Activated CD4-positive, alpha-beta T cell treated with anti-CD3 and anti-CD28 coated beads, Interleukin-2, amount 50 U/mL, for 48 hours (primary cell): ENCODE measurements at places on chromosomes 1 and 21.

GRCh38 chr1:233375653-233376052, 48.1 kb downstream of the MAP3K21 start:
- DNase-seq, result no peak

DNA sequence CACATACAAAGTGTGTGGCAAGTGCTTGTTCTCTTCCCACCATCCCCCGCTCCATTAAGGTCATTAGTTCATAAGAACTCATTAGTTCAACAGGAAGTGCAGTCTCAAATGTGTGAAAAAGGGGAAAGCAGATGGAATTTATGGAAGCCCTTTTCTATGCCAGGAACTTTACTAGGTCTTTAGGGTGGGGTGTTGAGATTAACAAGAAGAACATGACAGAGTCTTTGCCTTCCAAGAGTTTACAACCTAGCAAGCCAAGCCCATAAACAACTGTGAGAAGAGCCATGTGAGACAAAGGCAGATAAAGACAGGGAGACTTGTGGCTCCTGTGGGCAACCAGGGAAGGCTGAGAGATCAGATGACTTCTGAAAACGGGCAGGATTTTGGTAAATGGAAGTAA, 21.4 kb downstream of the PLEKHA6 start:
- no peak for DNase-seq

DNA sequence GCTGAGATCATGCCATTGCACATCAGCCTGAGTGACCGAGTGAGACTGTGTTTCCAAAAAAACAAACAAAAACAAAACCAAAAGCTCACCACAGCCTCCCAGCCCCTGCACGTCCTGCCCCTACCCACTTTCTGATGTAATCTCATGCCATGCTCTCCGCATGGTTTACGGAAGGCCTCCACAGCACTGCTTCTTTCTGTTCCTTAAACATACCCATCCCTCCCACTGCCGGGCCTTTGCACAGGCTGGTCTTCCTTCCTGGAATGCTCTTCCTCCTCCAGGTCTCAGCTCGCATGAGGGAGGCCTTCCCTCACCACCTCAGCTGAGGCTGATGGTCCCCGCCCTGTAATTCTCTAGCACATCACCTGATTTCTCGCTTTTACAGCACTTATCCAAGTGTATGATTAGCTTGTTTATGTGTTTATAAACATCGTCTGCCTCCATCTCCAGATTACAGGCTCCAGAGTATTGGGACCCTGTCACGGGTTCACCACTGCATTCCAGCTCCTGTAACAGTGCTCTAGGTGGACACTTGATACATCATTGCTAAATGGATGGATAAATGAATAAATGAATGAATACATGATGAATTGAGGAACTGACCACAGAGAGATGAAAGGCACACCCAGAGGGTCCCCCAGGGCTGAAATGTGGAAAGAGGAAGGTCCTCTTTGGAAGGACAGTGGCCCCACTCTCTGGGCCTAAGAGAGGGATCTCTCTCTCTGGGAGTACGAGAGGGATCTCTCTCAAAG, 22.1 kb downstream of the TCEA3 start:
- DNase-seq, result no peak

DNA sequence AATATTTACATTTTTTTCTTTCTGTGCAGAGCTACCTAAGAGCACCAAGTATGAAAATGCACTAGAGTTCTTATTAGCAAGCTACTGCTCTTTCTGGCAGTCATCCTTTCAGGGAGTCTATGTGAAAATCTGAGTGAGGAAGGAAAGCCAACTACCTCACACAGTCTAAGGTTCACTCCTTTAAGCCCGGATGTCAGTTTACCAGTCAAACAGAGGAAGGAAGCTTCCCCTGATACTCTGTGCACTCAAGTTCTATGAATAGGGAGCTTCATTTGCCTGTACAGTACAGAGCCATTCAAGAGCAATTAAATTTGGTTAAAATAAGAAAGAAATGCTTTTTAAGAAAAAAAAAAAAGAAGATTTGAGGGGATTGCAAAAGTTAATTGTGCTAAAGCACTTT, 6.9 kb downstream of the COL11A1 start:
- DNase-seq, result no peak

- DNase-seq, result no peak
These were observed 78.4 kb downstream of the UCK2 start for GRCh38 chr1:165905853-165906252.

DNA sequence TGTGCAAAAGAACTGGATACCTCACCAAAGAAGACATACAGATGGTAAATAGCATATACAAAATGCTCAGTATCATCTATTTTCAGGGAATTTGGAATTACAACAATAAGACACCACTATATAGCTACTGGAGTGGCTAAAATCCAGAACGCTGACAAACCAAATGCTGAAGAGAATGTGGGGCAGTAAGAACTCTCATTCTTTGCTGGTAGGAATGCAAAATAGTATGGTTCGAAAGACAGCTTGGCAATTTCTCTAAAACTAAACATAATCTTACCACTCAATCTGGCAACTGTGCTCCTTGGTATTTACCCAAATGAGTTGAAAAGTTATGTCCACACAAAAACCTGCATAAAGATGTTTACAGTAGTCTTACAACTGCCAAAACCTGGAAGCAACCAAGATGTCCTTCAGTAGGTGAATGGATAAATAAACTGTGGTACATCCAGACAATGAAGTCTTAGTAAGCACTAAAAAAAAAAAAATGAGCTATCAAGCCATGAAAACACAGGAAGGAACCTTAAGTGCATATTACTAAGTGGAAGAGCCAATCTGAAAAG, 26.5 kb downstream of the TARBP1 start:
- no peak for DNase-seq
